ENCODE measurements at places on chromosomes 1 and 21. TPM values are rescaled to one million over a fixed set of nuclear protein-coding genes. Genes with fewer than 3 reads are reported as not detected.

The BCAN gene
- total RNA-seq: 0.16 TPM

The DPT gene
- 32.1 TPM for total RNA-seq

The MX2 gene
- 5.0 TPM for total RNA-seq

The AADACL4 gene
- not detected for total RNA-seq

The SAMD11 gene
- total RNA-seq: 10.2 TPM

The DNTTIP2 gene
- 41.8 TPM for total RNA-seq

The SLC45A3 gene
- 1.8 TPM for total RNA-seq

The SLC25A24 gene
- total RNA-seq: 13.7 TPM

The KIAA1614 gene
- total RNA-seq: 11.4 TPM

The HRNR gene
- not detected for total RNA-seq

The WNT2B gene
- total RNA-seq: 5.7 TPM

The KRTAP11-1 gene
- not detected for total RNA-seq

The TRIM45 gene
- total RNA-seq: 8.9 TPM

The TSPEAR gene
- total RNA-seq: not detected

The NBPF4 gene
- total RNA-seq: not detected

The SELENON gene
- 53.0 TPM for total RNA-seq

The CFHR2 gene
- total RNA-seq: not detected

The AIM2 gene
- 0.35 TPM for total RNA-seq

The ANGPTL1 gene
- 15.1 TPM for total RNA-seq

The PGLYRP3 gene
- not detected for total RNA-seq

The LCE1B gene
- not detected for total RNA-seq

The FAM72C gene
- total RNA-seq: not detected

The DCST1 gene
- total RNA-seq: not detected

The RNU1-3 gene
- 6,195 TPM for total RNA-seq

The TNNI3K gene
- 55.2 TPM for total RNA-seq

The AIDA gene
- 50.5 TPM for total RNA-seq

The AK5 gene
- 1.3 TPM for total RNA-seq
